Heart left ventricle (tissue), 16 donors: ENCODE measurements at places on chromosomes 7 and 10. TPM values are rescaled to one million over a fixed set of nuclear protein-coding genes. Genes with fewer than 3 reads are reported as not detected.

EIF5AL1 gene
- 0.97 TPM for polyA plus RNA-seq

DNA sequence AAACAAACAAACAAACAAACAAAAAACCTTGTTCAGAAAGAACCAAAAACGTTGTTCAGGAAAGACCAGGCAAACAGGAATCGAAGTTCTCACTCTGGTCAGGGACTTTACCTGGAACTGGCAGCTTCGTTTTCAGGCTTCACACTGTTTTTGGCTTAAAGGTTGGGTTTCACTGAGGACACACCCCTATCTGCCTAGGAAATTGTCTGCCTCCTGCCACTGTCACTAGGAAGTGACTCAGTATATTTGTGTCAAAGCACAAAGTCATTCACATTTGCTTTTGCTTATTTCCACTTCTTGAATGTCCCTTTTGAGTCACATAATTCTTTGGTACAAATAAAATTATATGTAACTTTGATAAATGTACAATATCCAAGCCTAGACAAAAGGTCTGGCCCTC is 37.9 kb downstream of the PNLIPRP3 start:
- DNase-seq = no peak

TMEM184A gene
- 0.99 TPM for polyA plus RNA-seq

DAGLB gene
- 4.1 TPM for polyA plus RNA-seq

- peak; percentile 52 for DNase-seq
Observed at GRCh38 chr7:93890464-93891068, at the start of gene TFPI2. Gene TFPI2 (minus strand): TSS chr7:93890753. CDS start chr7:93890678, 75 bp downstream.

PFKP gene
- 68.0 TPM for polyA plus RNA-seq

HOXA11 gene
- not detected for polyA plus RNA-seq

SPDYE5 gene
- polyA plus RNA-seq = 0.11 TPM

DKK1 gene
- polyA plus RNA-seq = 0.11 TPM

- no peak for DNase-seq
Observed at GRCh38 chr10:46293832-46294640, 7.2 kb downstream of the ANTXRL start.

- no peak for DNase-seq
Observed at GRCh38 chr10:49243610-49244283, 55.2 kb upstream of the C10orf71 start.

- no peak for DNase-seq
Observed at GRCh38 chr10:4285121-4285520, 500.1 kb upstream of the KLF6 start.

GRCh38 chr7:25235471-25235870 is 7.2 kb upstream of the NPVF start:
- no peak for DNase-seq

DNA sequence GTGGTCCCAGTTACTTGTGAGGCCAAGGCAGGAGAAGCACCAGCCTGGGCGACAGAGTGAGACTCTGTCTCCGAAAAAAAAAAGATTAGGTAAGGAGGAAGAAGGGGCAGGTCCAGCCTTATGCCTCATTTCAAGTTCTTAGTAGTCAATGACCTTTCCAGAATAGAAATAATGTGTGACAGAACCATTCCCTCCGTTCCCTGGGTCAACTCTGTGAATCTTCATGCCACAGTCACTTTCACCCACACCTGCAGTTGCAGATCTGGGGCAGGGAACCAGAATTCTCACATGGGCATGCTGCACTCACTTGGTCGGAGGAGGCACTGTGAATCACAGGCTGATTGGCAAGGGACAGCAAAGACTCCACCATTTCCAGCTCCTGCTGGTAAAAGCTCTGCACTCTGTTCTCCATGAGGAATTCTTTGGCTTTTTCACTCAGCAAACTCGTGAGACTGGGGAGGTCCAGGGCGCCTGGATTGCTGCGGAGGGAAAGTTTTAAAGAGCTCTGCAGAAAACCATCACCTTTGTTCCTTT is 20.7 kb downstream of the STN1 start:
- DNase-seq = no peak

GRCh38 chr7:157584420-157584819 is 247.6 kb downstream of the DNAJB6 start:
- DNase-seq = peak; percentile 31

- no peak for DNase-seq
Observed at GRCh38 chr7:29289156-29290021, 94.8 kb downstream of the CHN2 start.

DNA sequence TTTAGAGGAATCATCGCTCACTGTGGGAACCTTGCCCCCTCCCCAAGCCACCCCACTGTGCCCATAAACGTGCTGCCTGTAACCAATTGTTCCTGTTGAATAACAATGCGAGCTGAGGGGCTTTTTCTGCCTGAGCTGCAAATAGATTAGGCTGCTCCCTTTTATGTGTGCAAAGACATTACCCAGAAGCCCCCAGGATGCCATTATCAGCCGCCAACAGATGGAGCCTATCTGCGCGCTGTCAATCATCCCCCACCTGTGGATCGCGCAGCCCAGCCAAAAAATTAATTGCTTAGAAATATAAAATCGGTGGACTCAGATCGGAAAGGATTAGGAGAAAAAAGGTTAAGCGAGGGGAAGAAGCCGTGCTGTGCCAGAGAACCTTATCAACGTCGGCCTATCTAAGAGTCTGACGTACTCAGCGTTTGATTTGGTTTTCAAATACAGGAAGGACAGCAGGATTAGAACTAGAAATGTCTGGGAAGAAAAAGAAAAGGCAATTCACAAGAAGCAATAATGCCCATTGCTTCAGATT is 167.3 kb upstream of the MYO3A start:
- DNase-seq = no peak

GRCh38 chr7:33880787-33881186 is 24.6 kb upstream of the BMPER start:
- no peak for DNase-seq
